ENCODE measurements at places on chromosomes 6 and 20. TPM values are rescaled to one million over a fixed set of nuclear protein-coding genes. Genes with fewer than 3 reads are reported as not detected.

- DNase-seq: no peak
Observed at GRCh38 chr6:127592964-127593363, 16.0 kb downstream of the C6orf58 start.

GRCh38 chr20:34179637-34180360, 61.4 kb upstream of the ASIP start:
- DNase-seq: no peak

DNA sequence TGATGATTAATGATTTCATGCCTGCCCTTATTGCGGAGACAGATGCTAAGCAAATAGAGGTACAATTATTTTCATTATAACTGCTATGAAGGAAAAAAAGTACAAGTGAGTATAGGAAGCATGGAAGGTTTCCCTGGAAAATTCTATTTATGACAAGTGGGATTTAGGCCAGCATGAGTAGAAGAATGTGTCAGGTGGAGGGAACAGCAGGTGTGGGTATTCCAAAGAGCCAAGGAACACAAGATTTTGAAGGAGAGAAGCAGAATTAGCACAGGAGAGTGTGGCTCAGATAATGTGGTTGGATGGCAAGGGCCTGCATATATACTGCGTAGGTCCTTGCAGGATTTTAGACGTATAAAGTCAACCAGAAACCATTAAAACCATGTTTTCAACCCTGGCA, 11.4 kb downstream of the PLCB1 start:
- no peak for DNase-seq

- no peak for DNase-seq
Observed at GRCh38 chr20:36541227-36541767, at the start of gene MYL9. TSS of gene MYL9 (plus strand) at chr20:36541519. CDS start at chr20:36544885, 3,366 bp downstream.

DNA sequence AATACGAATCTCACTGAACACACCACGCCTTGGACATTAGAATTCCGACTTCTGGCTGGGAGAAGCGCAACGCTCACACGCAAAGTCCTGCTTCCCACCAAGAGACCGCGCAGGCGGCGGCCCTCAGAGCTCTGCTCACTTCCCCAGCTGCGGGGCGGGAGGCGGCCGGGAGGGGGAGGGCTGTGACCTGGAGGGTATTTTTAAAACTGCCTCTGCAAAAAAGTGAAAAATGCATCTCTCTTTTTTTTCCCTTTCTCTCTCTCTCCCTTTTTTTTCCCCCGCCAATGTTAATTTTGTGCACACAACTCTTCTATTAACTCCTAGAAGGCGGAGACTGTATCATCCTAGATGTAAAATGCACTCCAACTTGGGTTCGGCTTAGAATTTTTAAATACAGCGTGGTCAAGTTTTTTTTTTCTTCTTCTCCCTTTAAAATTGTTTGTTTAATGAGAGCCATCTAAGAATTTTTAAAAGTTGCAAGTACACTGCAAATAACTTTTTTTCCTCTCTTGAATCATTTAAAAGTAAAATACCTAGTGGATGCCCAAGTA, 66.4 kb downstream of the STX11 start:
- DNase-seq: no peak

- DNase-seq: no peak
Observed at GRCh38 chr20:11086970-11087369, 413.2 kb upstream of the JAG1 start.

DNA sequence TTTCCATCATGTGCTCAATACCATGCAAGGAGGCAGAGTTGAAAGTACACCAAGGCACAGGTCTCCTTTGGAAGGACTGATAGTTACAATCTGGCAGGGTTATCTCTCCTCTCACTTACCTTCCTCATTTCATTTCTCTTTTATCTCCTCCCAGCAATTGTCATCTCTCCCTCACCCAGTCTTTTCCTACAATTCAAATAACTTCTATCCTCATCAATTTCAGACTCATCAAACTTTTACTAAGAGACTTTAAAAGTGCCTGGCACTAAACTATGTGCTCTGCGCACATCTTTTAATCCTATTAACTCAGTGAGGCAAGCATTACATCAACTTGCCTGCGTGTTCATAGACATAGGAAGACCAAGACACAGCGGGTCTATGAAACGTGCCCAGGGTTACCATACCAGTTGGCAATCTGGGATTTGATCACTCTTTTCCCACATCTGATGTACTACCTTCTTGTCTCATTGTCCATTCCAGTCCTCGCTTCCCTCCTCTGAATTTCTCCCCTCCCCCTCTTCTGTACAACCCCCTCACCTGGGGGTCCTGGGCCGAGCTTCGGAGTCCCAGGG, 1.2 kb downstream of the VARS1 start:
- no peak for DNase-seq

- DNase-seq: no peak
Observed at GRCh38 chr6:37897818-37898515, 78.4 kb downstream of the ZFAND3 start.

- no peak for DNase-seq
Observed at GRCh38 chr6:18265787-18266522, 1.6 kb upstream of the DEK start.

PLAGL1 gene
- 16.3 TPM for total RNA-seq

MRS2 gene
- 23.4 TPM for total RNA-seq

SLA2 gene
- total RNA-seq: 47.1 TPM

BHLHE23 gene
- total RNA-seq: not detected
